ENCODE measurements at places on chromosomes 4 and X.
A peak's percentile ranks its signal among the peaks of the same experiment; 100 is the strongest.

DNA sequence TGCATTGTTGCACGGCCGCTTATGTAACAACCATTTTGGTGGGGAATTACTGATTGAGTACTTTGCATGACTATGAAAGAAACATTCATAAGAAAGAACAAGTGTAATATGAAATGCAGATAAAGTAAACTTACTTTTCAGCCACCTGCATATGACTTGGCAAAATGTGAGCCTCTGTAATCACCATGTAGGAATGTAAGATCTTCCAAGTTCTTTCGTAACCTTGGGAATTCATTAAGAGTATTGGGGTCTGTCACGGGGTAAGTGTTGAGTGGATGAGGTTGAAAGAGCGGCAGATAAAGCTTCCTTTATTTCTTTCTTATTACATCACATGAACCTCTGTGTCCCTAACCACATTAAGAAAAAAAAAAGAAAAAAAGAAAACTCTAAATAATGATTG, 348.5 kb upstream of the NR3C2 start:
- no peak for DNase-seq

DNA sequence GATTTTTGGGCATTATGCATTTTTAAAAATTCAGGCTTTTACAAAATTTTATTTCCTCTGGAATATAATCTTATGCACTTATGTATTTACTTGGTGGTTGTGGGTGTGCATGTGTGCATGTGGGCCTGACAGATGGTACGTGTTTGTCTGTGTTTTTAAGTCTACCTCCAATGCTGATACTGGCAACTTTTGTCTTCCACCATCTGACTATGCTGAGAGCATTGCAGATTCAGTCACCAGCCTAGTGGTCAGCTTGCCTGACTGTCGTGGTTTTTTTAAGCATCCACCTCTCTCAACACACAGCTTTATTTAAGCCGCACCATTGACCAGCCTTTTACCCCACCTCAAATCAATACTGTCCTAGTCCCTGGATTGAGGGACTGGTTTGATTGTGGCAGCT, 37.1 kb downstream of the FSTL5 start:
- DNase-seq, result peak; percentile 26

GRCh38 chr4:95388911-95389310, 159.9 kb downstream of the UNC5C start:
- no peak for DNase-seq

DNA sequence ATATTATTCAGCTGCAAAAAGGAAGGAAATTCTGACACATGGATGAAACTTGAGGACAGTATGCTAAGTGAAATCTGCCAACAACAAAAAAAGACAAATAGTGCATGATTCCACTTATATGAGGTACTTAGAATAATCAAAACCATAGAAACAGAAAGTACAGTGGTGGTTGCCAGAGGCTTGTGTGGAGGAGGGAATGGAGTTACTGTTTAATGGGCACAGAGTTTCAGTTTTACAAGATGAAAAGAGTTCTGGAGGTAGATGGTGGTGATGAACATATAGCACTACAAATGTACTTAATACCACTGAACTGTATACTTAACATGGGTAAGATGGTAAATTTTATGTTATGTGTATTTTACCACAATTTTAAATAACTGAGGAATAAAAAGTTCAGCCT, 212.0 kb upstream of the KLF3 start:
- no peak for DNase-seq

DNA sequence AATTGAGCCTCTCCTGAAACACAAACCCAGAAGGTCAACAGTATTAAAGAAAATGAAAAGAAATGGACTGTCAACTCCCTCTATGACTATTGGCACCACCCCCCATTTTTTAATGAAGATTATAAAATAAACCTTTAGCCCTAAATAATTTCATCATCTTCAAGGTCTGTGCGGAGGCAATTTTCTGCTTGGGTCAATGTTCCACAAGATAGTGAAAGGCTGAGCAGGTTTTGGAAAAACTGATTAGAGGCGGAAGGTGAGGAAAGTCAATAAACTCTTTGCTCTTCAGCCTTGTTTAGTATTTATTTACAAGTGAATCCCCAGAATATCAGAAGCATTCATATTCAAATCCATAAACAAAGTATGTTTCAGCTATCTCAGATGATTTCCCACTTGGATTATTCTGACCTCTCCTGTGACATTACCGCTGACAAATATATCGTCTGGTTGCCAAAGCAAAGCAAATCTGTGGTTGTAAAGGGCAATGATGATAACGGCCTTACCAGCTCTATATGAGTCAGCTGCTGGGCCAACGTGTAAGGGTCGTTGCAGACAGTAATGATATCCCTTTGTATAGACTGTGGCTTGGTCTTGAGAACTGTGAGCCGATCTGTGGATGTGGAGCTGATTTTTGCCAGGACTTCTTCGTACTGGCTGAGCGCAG, 24.0 kb downstream of the RASGEF1B start:
- no peak for DNase-seq

GRCh38 chr4:7477695-7478094, 43.0 kb upstream of the PSAPL1 start:
- DNase-seq, result no peak

DNA sequence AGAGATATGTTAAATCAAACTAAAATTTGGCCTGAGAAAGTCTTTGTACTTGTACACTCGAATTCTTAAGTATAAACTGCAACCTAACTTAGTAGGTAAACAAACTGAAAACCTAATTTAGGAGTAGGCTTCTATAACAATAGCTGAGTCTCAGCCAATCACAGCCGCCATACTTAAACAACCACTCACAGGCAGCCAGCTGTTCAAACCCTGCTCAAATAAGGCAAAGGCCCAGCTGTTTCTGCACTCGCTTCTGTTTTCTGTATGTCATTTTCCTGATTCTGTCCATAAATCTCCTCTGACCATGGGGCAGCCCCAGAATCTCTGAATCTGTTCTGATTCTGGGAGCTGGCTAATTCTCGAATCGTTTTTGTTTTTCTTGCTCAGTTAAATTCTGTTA, 7.8 kb upstream of the PLS3 start:
- DNase-seq, result no peak

GRCh38 chrX:103608306-103608963, 672 bp downstream of the TCEAL3 start:
- DNase-seq, result peak; percentile 22
